ENCODE measurements at places on chromosomes 6 and 20.
A peak's percentile ranks its signal among the peaks of the same experiment; 100 is the strongest.

DNA sequence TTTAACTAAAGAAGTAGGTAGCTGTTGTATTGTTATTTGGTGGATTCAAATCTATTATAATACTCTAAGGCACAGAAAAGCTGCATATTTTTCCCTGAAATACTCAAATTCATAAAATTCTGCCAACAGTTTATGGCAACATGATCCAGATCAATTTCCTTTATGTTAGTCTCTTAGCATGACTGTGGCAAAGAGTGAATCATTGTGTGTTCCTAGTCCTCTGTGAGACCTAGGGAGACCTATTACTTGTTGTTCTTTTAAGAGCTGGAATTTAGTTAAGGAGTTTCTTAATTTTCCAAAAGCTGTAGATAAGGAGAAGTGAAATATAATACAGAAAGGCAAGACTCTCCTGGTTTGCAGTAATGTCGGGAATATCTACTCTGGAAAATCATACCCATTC, 149.6 kb downstream of the RIMS1 start:
- no peak for DNase-seq

DNA sequence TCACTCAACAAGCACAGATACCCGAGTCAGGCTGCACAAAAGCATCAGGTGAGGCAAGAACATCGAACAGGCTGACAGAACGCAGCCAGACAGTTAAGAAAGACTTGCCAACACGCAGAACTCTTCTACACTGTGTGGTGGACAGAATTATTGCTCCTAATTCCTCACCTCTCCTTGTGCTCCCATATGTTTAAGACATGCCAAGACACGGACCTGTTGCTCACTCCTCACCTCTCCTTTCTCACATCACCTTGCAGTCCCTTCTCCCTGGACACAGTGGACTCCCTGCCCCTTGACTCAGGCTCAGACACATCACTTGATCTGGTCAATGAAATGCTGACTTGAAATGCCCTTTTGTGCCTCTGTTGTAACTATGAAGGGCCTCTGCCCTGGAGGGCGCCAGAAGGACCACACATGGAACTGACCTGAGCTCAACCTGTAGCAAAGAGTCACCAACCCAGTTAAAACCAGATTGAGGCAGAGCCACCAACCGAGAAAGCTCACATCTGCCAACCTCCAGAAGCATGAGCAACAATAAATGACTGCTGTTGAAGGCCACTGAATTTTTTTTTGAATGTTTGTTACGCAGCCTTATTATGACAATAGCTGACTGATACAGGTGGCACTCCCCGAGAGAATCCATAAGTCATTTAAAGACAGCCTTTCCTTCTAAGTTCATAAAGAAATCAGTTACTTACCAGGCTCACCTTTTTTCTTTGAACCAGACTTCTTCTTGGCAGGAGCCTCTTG, 24.0 kb downstream of the RRBP1 start:
- no peak for DNase-seq

- DNase-seq = no peak
Observed at GRCh38 chr6:90233994-90234393, 62.6 kb downstream of the BACH2 start.

- DNase-seq = no peak
Observed at GRCh38 chr6:33185190-33185589, 7.1 kb downstream of the COL11A2 start.

DNA sequence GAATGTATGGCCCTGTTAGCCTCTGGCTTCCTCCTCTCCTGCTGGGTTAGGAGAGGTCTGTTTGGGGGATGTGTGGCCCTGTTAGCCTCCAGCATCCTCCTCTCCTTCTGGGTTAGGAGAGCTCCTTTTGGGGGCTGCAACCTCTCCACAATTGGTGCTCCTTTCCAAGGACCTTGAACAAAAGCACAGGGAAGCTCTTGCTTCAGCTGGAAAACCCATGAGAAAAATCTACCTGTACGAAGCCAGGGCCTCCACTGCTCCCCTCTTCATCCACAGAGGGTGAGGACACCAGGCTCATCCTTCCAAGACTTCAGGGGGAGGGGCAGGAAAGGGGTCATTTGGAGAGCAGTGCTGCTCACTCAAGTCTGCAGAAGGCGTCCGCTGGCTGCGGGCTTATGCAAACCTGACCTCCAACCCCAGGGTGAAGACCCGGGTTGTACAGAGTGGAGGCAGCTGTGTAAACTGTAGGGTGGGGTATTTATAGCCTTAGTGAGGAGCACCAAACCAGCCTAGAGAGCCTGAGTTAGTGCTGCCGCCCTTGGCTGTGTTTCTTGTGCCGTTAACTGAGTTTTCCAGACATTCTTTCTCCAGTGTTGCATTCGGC, 62.1 kb downstream of the SLC24A3 start:
- DNase-seq = peak; percentile 67

DNA sequence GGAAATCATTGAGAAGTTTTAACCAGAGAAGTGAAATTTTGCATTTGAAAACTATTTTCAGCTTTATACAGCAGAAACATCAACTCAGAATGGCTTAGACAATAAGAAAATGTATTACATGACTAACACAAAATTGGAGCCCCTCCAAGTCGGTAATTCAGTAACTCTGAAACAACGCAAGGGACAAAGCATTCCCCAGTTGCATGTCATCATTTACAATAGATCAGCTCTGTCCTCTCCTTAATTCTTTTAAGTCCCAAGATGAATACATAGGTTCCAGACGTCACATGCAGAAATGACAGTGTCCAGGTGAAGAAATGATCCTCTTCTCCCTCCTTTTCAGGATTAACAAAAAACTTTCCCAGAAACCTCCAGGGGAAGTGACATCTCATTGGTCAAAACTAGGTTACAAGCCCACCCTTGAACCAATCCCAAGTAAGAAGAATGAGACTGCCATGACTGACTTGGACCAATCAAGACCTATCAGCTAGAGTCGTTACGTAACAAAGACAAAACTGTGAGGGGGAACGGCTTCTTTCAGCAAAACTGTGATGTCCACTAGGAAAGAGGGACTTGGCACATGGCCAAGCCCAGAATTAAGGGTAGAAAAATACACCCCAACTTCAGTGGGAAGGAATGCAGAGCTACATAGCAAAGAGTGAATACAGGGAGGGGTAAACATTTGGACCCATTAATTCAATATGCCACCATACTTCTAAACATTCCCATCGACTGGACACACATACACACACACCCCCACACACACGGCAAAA, 149.8 kb upstream of the PRND start:
- DNase-seq = no peak

All from lung (tissue), 17 donors.